ENCODE measurements at places on chromosomes 7 and 10. TPM values are rescaled to one million over a fixed set of nuclear protein-coding genes. Genes with fewer than 3 reads are reported as not detected.

DLX6 gene
- 1.2 TPM for total RNA-seq

LEP gene
- total RNA-seq, result not detected

NKX1-2 gene
- total RNA-seq, result 0.25 TPM

DRGX gene
- not detected for total RNA-seq

OR2A42 gene
- not detected for total RNA-seq

FAM204A gene
- 38.1 TPM for total RNA-seq

GATA3 gene
- total RNA-seq, result under 0.01 TPM

CD36 gene
- total RNA-seq, result 6.6 TPM

PDZD8 gene
- total RNA-seq, result 22.9 TPM

CALCR gene
- total RNA-seq, result not detected

SORCS1 gene
- 15.2 TPM for total RNA-seq

CALML3 gene
- not detected for total RNA-seq

NUTM2A gene
- 2.7 TPM for total RNA-seq

DYNC1I1 gene
- total RNA-seq, result 147 TPM

BMPR1A gene
- 45.0 TPM for total RNA-seq

ADCY1 gene
- 193 TPM for total RNA-seq

TAS2R4 gene
- 3.4 TPM for total RNA-seq

TFPI2 gene
- total RNA-seq, result 0.25 TPM

CCDC146 gene
- total RNA-seq, result 11.8 TPM

AP4M1 gene
- 20.4 TPM for total RNA-seq

SLC29A4 gene
- total RNA-seq, result 12.3 TPM

ITPRID1 gene
- 1.5 TPM for total RNA-seq

PTPRZ1 gene
- total RNA-seq, result 359 TPM

VWC2 gene
- total RNA-seq, result 3.9 TPM

HOXA9 gene
- total RNA-seq, result 0.25 TPM

EPO gene
- not detected for total RNA-seq

SFRP5 gene
- 1.2 TPM for total RNA-seq

Measured in temporal lobe (tissue), 4 donors.